ENCODE measurements at places on chromosomes 11 and 22.
A peak's percentile ranks its signal among the peaks of the same experiment; 100 is the strongest.

- H3K27me3 ChIP-seq = no peaks in the 10 kb centered on the region
- H3K4me1 ChIP-seq = no peaks in the 10 kb centered on the region
- no peak for DNase-seq
- H3K27ac ChIP-seq = no peak overlapping the region
- H3K36me3 ChIP-seq = no peaks in the 10 kb centered on the region
Measured at GRCh38 chr11:15989685-15990084, 366.7 kb downstream of the SOX6 start.

GRCh38 chr22:19664951-19665783, 49.1 kb upstream of the SEPTIN5 start:
- H3K4me3 ChIP-seq = no peak overlapping the region
- no peak overlapping the region for H3K27ac ChIP-seq
- no peaks in the 10 kb centered on the region for H3K36me3 ChIP-seq
- peaks cover 13% of the 10 kb centered on the region for H3K4me1 ChIP-seq
- H3K27me3 ChIP-seq = no peaks in the 10 kb centered on the region

- H3K27me3 ChIP-seq = no peaks in the 10 kb centered on the region
- DNase-seq = no peak
- no peaks in the 10 kb centered on the region for H3K4me1 ChIP-seq
- no peak overlapping the region for H3K4me3 ChIP-seq
Measured at GRCh38 chr22:35191412-35191811, 65.9 kb upstream of the HMGXB4 start.

DNA sequence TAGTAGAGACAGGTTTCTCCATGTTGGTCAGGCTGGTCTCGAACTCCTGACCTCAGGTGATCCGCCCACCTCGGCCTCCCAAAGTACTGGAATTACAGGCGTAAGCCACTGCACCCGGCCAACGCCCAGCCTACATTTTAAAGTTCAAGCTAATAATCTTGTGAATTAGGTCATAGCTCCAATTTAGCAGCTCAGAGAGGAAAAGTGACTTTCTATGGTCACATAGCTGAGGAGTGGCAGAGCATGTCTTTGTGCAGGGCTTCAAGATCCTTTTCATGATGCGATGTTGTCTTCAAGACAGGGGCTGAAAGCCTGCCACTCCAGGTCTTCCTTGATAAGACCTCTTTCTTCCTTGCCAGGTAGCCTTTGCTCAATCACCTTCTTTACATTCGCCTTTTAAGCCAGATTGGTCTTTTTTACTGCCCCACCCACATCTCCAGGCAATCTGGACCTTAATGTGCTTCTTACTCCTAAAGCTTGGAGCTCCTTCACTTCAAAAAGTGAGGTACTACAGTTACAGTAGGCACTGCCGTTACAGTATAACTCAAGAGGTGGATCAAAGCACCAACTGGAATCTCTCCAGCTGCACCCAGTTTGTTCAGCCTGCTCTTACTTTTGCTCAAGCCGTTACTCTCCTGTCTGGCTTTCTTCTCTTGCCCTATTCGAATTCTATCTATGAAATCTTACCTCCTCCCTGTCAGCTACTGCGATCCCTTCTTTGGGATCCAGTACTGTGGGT, 18.2 kb downstream of the YWHAH start:
- no peak for DNase-seq
- H3K36me3 ChIP-seq = peaks cover 12% of the 10 kb centered on the region
- no peak overlapping the region for H3K4me3 ChIP-seq
- no peak overlapping the region for H3K27ac ChIP-seq
- no peaks in the 10 kb centered on the region for H3K4me1 ChIP-seq

GRCh38 chr22:19065298-19065859, 56.8 kb downstream of the DGCR2 start:
- H3K4me1 ChIP-seq = no peaks in the 10 kb centered on the region
- H3K27ac ChIP-seq = no peak overlapping the region
- no peak overlapping the region for H3K4me3 ChIP-seq
- no peak for DNase-seq
- peaks cover 74% of the 10 kb centered on the region for H3K36me3 ChIP-seq
- no peaks in the 10 kb centered on the region for H3K27me3 ChIP-seq

GRCh38 chr11:69670158-69670845, 4.9 kb downstream of the LTO1 start:
- H3K27me3 ChIP-seq = no peaks in the 10 kb centered on the region
- H3K4me3 ChIP-seq = no peak overlapping the region
- H3K36me3 ChIP-seq = peaks cover 64% of the 10 kb centered on the region
- H3K27ac ChIP-seq = peak overlapping the region; percentile 27
- DNase-seq = peak; percentile 92
- H3K4me1 ChIP-seq = peaks cover 7% of the 10 kb centered on the region

DNA sequence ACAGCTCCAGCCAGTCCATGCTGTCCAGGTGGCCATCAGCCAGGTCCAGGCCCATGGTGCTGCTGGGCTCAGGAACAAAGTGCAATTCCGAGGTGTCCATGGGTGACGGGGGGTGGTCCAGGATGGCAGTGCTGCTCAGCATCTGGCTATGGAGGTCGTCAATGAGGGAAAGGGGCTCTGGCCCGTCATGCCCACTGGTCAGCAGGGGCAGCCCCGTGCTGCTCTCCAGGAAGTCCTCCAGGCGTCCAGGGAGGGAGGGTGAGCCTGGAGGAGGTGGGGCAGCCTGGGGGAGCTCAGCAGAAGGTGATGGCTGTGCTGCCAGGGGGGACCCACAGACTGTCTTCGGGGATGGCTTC, 41.1 kb downstream of the SGSM3 start:
- peaks cover 55% of the 10 kb centered on the region for H3K36me3 ChIP-seq
- no peaks in the 10 kb centered on the region for H3K4me1 ChIP-seq
- no peak for DNase-seq
- H3K4me3 ChIP-seq = no peak overlapping the region
- no peak overlapping the region for H3K27ac ChIP-seq

DNA sequence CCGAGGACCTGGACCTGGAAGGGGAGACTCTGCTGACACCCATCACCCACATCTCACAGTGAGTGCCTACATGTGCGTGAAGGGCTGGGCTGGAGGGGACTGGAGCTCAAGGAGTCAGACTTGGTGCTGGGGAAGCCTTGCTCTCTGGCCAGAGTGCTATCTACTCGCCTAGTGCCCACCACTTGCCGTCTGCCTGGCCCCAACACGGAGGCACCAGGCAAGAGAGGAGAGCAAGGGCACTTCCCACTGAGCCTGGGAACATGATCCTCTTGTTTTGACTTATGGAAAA, 37.8 kb downstream of the KCNQ1OT1 start:
- no peak overlapping the region for H3K27ac ChIP-seq
- no peak overlapping the region for H3K4me3 ChIP-seq
- DNase-seq = no peak
- no peaks in the 10 kb centered on the region for H3K36me3 ChIP-seq
- H3K27me3 ChIP-seq = no peaks in the 10 kb centered on the region

- peaks cover 13% of the 10 kb centered on the region for H3K36me3 ChIP-seq
- H3K4me3 ChIP-seq = peak within 1 kb of the TSS; percentile 91
- H3K27me3 ChIP-seq = no peaks in the 10 kb centered on the region
Measured at GRCh38 chr22:31489632-31490495, at the start of gene EIF4ENIF1. EIF4ENIF1 (minus strand) TSS chr22:31489842; CDS start chr22:31488718, 1,124 bp downstream.

DNA sequence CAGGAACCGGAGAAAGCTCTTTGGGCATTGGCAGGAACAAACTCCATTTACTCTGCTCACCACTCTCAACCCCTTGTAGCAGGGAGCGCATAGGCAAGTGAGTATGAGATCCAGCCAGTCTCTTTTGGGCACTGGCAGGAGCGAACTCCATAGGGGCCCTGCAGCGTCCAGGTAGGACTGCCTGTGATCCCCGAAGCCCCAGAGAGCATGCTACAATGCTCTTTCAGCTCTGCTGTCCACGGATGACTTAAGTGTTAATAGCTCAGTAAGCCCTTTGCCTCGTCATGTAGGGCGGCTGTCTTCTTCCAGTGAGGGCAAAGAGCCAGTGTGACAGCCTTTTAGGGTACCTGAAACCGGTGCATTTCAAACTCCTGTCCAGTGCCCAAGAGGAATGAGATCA, 1525.6 kb upstream of the RAG2 start:
- no peaks in the 10 kb centered on the region for H3K36me3 ChIP-seq
- no peaks in the 10 kb centered on the region for H3K4me1 ChIP-seq
- DNase-seq = no peak
- no peaks in the 10 kb centered on the region for H3K27me3 ChIP-seq

GRCh38 chr22:28969401-28970168, 86.2 kb downstream of the ZNRF3 start:
- DNase-seq = no peak
- H3K4me1 ChIP-seq = no peaks in the 10 kb centered on the region
- no peak overlapping the region for H3K27ac ChIP-seq
- no peak overlapping the region for H3K4me3 ChIP-seq
- no peaks in the 10 kb centered on the region for H3K36me3 ChIP-seq

DNA sequence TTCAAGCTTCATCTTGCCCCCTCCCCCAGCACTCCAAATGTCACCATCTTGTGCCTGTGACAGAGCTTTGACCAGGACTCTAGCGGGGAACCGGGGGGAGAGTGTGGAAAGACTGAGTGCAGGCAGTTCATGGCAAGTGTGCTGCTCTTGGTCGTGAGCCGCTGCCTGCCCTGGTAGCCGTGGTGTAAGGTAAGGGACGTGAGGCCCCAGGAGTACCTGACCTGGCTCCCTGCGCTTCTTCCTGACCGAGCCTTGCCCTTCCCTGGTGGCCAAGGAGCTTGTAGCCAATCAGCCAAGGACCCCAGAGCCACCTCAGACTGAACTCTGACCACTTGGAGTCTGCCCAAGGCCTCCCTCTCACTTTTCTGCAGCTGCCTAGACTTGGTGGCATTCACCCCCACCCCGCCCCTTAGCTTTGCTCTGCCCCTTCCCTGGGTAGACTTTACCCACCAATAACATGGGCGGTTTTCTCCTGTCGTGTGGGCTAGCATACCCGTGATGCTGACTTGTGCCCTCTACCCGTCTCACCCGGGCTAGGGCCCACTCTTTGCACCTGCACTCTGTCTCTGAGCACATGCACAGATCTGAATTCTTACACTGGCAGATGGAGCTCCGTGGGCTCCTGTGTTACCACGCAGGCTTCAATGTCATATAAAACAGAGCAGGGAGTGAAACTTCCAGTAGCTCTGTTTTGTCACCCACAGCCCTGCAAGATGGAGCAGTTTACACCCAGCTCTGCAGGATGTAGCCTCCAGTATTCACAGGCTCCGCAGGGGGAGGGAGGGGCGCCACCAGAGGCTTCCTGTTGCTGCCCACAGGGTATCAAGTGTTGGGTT, 1.5 kb downstream of the DGKZ start:
- H3K4me3 ChIP-seq = peak overlapping the region; percentile 73
- H3K36me3 ChIP-seq = no peaks in the 10 kb centered on the region
- H3K27me3 ChIP-seq = no peaks in the 10 kb centered on the region

DNA sequence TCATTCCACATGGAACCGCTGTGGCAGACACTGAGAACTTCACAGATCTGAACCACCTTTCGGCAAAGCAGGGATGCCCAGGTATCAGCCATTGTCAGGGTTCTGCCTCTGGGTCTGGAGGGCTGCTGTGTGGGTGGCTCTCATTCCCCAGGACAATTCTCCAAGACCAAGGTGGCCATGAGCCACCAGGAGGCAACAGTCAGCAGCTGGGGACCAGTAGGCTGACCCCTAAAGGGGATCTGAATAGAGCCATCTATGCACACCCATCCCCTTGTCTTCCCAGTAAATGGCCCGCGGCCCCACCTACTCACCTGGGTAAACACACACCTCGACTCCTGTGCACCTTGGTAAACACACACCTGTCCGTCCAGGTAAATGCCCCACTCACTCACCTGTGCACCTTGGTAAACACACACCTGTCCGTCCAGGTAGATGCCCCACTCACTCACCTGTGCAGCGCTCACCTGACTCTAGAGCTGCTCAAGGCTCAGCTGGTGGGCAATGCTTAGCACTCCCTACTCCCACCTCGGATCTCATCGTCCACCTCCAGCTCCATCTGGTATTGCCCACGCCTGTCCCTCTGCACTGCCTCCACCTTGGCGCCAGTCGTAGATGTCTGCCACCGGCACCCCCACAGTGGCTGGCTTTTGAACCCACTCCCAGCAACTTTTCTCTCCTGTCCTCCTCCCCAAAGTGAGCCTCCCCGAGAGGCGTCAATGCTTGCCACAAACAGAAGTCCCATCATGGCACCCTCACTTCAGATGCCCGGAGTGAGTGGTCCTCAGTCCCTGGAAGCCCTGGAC, 10.2 kb downstream of the SLC25A1 start:
- H3K27me3 ChIP-seq = no peaks in the 10 kb centered on the region
- no peak overlapping the region for H3K27ac ChIP-seq
- peaks cover 9% of the 10 kb centered on the region for H3K4me1 ChIP-seq
- DNase-seq = no peak
- H3K36me3 ChIP-seq = no peaks in the 10 kb centered on the region

- peak overlapping the region; percentile 87 for H3K27ac ChIP-seq
- H3K27me3 ChIP-seq = no peaks in the 10 kb centered on the region
- H3K4me1 ChIP-seq = peaks cover 16% of the 10 kb centered on the region
Measured at GRCh38 chr11:73156686-73157085, 14.6 kb upstream of the FCHSD2 start.

- H3K27ac ChIP-seq = peak overlapping the region; percentile 81
- H3K4me3 ChIP-seq = no peak overlapping the region
- DNase-seq = peak; percentile 81
- no peaks in the 10 kb centered on the region for H3K36me3 ChIP-seq
Measured at GRCh38 chr11:75313513-75314272, 37.8 kb downstream of the ARRB1 start.

GRCh38 chr22:38777087-38777671, 16.8 kb downstream of the DNAL4 start:
- no peak for DNase-seq
- H3K4me1 ChIP-seq = no peaks in the 10 kb centered on the region
- H3K27ac ChIP-seq = no peak overlapping the region
- no peaks in the 10 kb centered on the region for H3K27me3 ChIP-seq
- H3K36me3 ChIP-seq = peaks cover 11% of the 10 kb centered on the region

DNA sequence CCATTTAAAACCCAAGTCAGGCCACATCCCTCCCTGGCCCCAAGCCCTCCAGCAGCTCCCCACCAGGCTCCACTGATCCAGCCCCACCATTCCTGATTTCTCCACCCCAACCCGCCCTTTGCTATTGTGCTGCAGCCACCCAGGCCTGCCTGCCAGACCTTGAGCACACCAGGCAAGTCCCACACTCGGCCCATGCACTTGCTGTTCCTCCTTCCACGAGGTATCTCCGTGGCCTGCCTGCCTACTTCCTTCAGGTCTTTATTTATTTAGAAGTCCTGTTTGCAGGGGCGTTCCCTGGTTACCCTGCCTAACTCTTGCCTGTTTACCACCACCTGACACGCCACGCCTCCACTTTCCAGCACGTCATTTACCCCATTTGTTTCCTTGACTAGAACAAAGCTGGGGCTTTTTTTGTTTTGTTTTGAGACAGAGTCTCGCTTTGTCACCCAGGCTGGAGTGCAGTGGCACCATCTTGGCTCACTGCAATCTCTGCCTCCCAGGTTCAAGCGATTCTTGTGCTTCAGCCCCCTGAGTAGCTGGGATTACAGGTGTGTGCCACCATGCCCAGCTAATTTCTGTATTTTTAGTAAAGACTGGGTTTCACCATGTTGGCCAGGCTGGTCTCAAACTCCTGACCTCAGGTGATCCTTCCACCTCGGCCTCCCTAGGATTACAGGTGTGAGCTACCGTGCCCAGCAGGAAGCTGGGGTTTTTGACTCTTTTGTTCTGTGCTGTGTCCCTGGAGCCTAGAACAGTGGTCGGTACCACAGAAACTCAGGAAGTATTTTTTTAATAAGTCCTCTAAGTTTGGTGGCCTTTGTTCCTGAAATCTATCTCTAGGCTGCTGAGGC, 6.7 kb downstream of the CENPM start:
- peak overlapping the region; percentile 66 for H3K27ac ChIP-seq
- H3K36me3 ChIP-seq = no peaks in the 10 kb centered on the region

GRCh38 chr11:75265851-75266531, 25.4 kb downstream of the TPBGL start:
- no peaks in the 10 kb centered on the region for H3K4me1 ChIP-seq
- no peak for DNase-seq
- no peak overlapping the region for H3K27ac ChIP-seq
- no peak overlapping the region for H3K4me3 ChIP-seq

GRCh38 chr11:3984896-3985295, 109.7 kb upstream of the RRM1 start:
- H3K27ac ChIP-seq = no peak overlapping the region
- no peaks in the 10 kb centered on the region for H3K36me3 ChIP-seq

Measured in ascending aorta (tissue), 2 donors.